ENCODE measurements at places on chromosomes 7 and 10.

DNA sequence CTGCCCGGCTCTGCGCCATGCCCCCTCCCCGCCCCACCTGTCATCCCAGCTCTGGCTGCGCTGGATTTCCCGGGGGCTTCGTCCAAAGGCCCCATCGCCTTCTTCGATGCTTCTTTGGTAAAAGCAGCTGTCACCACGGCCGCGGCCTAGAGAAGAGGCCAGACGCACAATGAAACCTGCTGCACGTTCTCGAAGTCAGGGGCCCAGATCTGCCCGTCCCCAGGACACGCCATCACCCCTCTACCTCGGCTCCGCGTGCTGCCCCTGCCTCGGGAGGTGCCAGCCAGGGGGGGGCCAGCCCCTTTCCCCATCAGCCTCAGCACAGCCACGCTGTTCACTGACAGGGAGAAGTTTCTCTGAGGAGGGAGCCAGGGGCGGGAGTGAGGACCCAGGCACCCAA, 6.8 kb downstream of the GIGYF1 start:
- no peak for DNase-seq

GRCh38 chr10:36313142-36313541, 671.0 kb upstream of the FZD8 start:
- DNase-seq, result no peak

GRCh38 chr7:50595491-50596102, 30.4 kb upstream of the DDC start:
- DNase-seq, result no peak

DNA sequence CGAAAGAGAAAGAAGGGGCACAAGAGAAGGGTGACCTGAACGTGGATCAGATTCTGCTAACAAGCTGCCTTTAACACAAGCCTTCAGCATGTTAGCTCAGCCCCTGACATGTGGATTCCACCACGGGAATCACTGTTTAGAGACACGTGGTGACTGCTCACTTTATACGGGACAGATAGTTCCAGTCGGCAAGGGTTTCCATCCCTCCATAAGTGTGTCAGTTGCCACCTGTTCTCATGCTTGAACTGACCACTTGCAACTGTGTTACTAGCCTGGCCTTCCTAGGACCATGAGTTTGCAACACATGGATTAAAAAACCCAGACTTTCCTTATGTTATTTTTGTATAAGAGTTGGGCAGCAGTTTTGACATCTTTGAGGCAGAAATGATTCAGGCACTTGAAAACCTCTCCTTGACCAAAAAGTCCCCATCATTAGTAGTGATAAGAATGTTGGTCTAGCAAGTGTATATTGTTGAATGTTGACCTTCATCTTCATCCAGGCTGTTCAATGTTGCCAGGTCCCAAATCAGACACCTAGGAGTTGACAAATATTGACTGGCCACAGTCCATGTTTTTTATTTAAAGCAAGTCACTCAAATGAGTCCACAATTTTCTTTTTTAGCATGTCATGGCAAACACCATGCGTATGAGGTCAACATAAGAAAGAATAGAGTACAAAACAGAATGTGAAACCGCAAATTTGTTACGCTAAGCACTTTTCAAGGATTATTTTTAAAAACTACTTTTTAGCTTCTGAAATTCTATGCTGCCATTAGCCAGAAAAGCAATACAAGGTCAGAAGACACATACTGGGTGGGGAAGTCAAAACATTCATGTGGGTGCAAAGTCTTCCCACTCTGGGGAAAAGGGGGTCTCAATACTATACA, 101.6 kb downstream of the ABLIM1 start:
- no peak for DNase-seq

DNA sequence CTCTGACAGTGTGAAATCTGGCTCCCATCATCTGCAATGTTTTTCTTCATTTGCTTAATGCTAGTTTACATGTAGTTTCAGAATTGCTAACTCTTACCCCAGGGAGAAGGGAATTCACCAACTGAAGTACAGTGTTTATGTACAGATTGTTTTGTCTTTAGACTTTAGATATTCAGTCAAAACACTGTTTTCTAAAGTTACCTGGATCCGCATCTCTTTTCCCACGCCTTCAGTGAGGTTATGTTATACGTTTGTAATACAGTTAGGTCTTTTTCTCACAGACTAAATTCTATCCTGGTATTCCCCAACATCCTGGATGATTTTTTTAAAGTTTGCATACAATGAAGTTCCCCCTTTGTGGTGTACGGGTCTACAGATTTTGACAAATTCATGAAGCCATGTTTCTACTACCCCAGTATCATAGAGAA, 3.2 kb upstream of the LYZL1 start:
- DNase-seq, result no peak

GRCh38 chr10:71009126-71009525, 120.8 kb upstream of the PCBD1 start:
- DNase-seq, result no peak

DNA sequence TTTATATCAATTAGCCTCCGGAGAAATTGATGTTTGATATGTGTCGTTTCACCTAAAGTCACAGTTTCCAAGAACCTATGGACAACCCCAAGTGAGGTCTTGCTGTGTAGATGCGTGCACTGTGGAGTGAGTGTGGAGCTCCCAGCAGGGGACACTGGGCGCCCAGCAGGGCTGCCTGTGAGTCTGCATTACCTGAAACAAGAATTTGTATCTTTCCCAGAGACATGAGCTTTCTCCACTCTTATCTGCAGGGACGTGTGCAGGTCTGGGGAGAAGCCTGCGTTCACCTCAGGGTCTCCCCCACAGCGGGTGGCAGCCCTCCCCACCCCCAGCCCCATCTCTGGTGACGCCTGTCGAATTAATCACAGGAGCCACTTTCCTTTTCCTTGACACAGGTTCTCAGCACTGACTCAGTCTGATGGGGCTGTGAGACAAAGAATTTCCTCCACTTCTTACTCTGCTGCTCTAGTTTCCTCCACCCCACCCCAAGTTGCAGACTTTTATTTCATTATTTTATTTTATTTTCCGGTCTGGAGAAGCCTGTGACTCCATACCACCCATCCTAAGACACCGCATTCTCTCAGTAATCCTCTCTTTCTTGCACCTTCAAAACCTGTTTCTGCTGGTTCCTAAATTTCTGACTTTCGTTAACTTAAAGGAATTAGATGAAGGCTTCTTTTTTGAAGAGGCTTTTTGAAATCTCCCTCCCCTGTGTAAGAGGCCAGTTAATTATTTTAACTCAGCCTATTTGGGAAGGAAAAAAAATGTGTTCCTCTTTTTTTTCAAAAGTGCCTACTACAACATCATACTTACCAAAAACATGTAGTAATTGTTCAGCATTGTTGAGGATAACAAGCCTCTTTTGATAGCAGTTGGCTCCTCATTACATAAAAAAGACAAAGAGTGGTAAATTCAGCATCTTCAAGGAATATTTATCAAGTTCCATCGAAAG, 17.0 kb upstream of the INSIG1 start:
- DNase-seq, result no peak
